ENCODE measurements at places on chromosomes 3 and 15. TPM values are rescaled to one million over a fixed set of nuclear protein-coding genes. Genes with fewer than 3 reads are reported as not detected.

The P2RY13 gene
- total RNA-seq: 1.1 TPM

The C3orf20 gene
- not detected for total RNA-seq

The LRTM1 gene
- not detected for total RNA-seq

GRCh38 chr3:148331081-148331846 is 366.4 kb upstream of the AGTR1 start:
- DNase-seq: no peak

GRCh38 chr15:65920121-65920520 is 50.8 kb downstream of the RAB11A start:
- no peak for DNase-seq

- no peak for DNase-seq
Measured at GRCh38 chr15:75058127-75058905, 34.9 kb downstream of the PPCDC start.

DNA sequence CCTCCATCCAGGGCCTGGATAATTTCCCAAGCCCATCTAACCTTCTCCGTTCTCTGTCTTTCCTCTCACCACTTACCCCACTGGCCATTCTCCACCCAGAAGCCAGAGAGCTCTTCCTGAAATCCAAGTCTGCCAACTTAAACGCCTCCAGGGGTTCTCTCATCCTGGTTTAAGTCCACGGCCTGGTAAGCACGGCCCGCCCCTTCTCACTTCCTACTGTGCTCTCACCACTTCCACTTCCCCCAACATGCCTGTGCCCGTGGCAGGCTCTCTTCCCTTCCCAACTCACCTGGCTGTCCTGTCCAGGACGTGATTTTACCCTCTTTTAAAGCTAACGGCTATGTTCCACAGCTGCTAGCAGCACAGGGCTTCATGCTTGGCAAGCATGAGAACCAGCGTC is 1.7 kb upstream of the CX3CR1 start:
- no peak for DNase-seq

- no peak for DNase-seq
Measured at GRCh38 chr15:62571072-62571471, 406.0 kb upstream of the C2CD4B start.

DNA sequence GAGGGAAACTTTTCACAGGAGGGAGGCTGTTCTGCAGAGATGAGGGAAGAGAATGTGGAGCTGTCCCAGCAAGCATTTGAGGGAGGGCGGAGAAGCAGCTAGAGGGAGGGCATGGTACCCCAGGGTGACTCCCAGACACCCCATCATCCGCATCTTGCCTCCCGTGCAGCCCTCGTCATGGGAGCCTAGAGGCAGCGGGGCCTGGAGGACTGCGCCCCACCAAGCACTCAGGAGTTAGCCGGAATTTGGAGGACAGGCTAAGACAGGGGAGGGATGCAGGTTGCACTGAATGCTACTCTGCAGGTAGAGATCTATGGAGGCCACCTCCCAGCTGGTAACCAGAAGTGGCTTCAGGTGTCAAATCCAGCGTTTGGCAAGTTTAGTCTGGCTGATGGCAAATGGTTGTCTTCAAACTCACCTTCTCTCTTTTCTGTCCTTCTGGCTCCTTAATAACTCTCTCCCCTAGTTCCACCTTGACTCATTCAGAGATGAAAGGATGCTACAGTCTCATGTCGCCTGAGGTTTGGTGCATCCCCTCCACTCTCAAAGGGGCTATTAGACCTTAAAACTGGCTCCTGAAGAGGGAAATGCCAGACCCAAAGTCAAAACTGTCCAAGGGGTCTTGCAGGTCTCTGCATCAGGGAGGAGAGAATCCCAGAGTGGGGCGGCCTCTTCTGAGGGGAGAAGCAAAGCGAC is 155.9 kb upstream of the TLE3 start:
- DNase-seq: no peak

GRCh38 chr3:169071003-169071402 is 592.5 kb downstream of the MECOM start:
- no peak for DNase-seq
